Left forelimb (tissue), 1 donor: ENCODE measurements at places on chromosomes 6 and 20.

- DNase-seq, result no peak
Observed at GRCh38 chr6:110327391-110327790, 30.8 kb downstream of the METTL24 start.

DNA sequence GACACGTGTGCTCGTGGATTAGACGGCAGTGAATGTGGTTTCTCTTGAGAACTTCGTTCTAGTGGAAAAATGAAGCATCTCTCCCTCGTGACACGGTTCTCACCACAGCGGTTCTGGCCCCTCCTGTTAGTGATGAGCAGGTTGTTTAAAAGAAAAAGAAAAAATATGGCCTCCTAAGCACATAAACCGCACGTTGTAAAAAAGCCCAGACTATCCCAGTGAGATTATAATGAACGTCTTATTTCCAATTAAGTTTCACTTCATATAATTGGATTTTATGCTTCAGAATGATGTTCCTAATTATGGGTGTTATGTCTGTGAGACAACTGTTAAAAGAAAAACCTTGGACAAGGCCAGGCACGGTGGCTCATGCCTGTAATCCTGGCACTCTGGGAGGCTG lies 74.5 kb upstream of the FRMD1 start:
- no peak for DNase-seq

GRCh38 chr6:42551217-42551616 lies 12.6 kb upstream of the UBR2 start:
- no peak for DNase-seq

DNA sequence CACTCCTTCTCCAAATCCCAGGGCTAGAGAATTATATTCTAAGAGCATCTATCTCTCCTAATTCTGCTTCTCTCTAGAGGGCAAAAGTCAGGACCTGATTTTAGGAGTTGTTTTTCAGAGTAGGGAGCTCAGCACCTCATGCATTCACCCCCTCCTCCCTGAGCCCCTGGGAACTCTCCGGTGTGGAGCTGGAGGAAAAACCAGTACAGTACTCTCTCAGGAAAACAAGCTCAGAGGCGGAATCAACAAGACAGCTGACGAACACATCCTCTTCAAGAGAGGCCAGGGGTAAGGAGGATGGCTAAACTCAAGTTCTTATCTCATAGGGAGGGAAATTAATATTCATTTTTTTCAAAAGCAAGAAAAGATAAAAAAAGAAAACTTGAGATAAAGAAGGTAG lies 120.1 kb upstream of the CDYL start:
- DNase-seq, result no peak

GRCh38 chr6:39665861-39666260 lies 59.3 kb downstream of the KIF6 start:
- no peak for DNase-seq

DNA sequence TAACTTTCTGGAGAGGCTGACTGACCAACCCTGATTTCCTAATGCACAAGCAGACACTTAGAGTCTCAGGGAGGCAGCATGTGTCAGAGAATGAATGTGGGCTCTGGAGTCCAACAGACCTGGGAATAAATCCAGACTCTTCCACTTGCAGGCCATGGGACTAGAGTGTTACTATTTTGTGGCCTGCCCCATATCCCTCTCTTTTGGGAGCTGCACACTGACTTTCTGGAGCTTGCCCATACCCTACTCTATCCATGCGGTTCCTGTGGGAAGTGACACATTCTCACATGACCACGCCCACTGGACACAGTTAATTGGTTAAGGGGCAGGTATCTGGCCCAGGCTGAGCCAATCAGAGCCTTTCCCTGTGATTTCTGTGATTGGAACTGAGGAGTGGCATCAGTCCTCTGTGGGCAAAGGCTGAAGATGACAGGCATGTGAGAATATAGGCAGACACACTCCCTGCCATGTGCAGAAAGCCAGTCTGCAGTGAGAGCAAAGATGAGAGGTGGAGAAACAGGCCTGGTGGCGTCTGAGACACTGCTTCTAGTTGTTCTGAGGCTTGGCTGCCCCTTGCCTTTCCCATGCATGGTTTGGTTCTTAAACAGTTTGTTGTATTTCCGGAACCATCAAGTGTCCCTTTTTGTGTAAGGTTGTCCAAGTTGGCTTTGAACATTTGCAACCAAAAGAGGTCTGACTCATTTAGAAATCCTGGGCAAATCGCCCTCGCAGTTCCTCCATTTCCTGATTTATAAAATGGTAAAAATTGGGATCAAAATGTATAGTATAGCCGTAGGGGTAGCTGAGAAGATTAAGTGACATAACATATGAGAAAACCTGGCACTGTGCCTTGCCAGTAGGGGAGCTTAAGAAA lies 125.6 kb downstream of the CDC5L start:
- no peak for DNase-seq

GRCh38 chr20:39010496-39010895 lies 48.4 kb downstream of the DHX35 start:
- no peak for DNase-seq

GRCh38 chr20:63119121-63119962 lies 96.6 kb downstream of the YTHDF1 start:
- no peak for DNase-seq

DNA sequence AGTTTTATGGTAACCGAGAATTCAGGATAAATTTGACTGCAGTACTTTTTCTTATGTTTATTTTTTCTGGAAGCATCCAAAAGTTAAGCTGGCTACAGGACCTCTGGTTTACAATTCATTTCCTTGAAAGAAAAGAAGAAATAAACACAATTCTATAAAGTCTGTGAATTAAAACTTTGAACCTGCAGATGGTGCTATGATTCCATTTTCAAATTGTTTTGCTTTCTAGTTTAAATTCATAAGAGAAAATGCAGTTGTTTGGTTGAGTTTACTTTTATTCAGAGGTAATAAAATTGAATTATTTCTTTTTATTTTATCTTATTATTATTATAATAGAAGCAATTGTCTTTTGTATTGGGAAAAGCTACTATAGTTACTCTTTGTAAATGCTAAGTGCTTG lies 1.8 kb upstream of the VIP start:
- DNase-seq, result no peak

DNA sequence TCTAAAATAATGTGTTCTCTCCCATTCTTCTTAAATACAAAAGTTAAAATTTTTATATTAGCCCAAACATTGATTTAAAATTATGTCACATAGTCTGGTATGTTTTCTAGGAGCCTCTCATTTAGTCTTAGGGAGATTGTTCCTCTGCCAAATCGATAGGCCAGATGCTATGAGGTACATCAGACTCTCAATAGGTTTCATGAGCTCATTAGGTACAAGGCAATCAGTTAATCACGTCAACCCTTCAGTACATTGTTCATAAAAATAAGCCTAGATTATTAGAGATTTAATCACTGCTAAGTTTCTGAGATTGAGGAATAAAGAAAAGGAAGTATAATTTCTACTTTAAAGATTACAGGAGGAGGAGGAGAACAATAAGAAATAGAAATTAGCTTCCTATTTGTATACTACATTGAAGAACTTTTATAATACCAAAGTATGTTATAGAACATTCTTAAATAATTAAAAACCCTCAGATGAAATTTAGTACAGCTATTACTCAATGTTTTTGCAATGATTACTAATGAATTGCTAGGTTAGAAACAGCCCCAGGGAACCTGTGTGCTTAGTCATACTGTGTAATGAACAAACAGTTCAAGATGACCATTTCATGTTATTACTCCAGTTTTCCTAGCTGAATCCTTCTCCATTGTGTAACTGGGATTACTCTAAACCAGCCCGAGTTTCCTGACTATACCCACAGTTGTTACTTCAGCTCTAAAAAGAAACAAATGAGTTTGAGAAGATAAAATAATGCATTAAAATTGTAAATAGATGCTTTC lies 117.0 kb downstream of the BMP5 start:
- DNase-seq, result no peak

DNA sequence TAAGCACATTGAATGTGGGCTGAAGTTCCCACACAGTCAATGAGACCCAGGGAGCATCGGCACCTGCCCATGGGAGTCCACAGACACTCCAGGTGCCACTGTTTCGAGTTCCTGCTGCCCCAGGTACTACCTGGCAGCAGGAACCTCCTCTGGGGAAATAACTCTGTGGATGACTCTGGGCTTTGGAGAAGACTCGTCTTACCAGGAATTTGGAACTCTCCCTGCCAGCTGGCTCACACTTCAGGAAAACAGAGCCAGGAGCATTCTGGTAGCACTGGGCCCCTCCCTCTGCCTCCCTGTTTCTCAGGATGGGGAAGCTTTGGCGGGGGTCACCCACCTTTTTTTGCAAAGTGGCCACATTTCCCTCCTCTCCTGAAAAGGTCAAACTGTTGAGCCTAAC lies 69.5 kb upstream of the MC3R start:
- DNase-seq, result no peak

- no peak for DNase-seq
Observed at GRCh38 chr6:29507319-29507718, 19.6 kb upstream of the MAS1L start.

GRCh38 chr20:11274141-11274594 lies 600.4 kb upstream of the JAG1 start:
- DNase-seq, result no peak

DNA sequence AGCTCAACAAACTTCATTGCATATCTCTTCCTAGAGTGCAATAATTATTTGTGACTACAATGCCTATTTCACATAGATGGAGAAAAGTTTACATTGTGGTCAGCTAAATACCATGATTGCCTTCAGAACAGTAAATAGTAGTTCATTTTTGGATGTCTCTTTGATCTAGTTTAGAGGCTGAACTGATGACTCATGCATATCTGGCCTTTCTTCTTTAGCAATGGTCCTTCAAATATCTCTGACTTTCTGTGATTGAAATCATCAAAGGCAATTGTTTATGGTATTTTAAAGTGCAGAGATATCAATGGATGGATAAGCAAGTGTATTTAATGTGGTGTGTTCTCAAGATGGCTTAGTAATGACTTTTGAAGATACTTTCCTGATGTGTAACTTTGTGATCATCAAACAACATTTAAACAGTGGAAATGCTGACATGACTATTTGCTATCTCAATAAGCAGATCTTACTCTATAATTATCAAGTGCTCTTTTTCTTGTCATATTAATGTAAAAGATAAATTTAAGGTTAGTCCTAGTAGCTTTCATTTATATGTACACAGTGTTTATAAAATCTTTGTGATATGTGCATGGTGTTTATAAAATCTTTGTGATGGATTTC lies 523.7 kb upstream of the SLC35B3 start:
- DNase-seq, result no peak

DNA sequence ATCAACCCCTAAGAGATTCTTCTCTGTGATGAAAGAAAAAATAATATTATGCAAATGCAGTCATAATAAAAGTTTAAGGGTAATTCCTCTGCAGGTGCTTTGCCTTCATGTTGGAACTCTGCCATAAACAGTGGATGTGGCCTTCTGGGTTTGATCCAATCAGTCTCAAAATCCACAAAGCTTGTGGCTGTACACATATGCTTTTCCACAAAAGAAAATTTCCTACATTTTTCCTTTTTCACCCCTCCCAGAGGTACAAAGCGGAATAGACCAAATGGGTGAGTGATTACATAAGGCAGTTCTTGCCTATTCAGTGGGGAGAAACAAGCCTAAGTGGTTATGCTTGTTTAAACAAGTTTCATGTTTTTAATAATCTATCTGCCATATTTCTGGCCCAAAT lies 16.7 kb downstream of the CALHM5 start:
- no peak for DNase-seq
